ENCODE measurements at places on chromosomes 4 and X.

DNA sequence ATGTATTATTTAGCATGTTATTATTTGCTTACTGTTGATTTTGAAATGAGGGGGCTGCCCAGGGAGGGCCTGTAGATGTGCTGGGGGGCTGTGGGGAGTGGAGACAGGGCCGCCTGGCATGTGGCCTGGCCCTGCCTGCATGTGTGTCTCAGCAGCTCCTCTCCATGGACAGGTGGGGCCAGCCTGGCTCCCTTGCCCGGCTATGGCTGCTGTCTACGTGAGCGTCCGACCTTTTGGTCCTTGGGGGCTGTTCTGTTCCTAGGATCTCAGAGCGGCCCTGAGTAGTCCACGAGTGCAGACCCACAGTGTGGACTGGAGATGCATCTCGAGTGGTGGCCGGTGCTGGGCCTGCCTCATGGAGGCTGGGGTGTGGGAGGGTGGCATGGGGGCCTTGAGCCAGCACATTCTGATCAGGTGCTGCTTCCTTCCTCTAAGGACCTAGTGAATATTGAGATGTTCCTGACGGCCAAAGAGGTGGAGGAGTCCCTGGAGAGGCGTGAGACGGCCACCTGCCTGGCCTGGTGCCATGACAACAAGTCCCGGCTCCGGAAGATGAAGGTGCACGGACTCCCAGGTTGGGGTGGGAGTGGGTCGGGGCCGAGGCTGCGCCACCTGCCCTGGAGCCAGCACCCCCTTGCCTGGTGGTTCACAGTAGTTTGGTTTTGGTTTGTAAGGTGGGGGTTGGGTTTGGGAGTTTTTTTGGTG, 24.9 kb upstream of the UVSSA start:
- DNase-seq = no peak

- no peak for DNase-seq
These were observed 38.5 kb downstream of the CHRNA9 start for GRCh38 chr4:40373636-40374035.

GRCh38 chrX:21740329-21741274, 17.3 kb downstream of the SMPX start:
- DNase-seq = no peak

- no peak for DNase-seq
These were observed 52.9 kb downstream of the TXK start for GRCh38 chr4:48081196-48081595.

- DNase-seq = no peak
These were observed 41.1 kb upstream of the STIM2 start for GRCh38 chr4:26819478-26820095.

- no peak for DNase-seq
These were observed 385.3 kb downstream of the ARHGAP24 start for GRCh38 chr4:85860066-85860740.

DNA sequence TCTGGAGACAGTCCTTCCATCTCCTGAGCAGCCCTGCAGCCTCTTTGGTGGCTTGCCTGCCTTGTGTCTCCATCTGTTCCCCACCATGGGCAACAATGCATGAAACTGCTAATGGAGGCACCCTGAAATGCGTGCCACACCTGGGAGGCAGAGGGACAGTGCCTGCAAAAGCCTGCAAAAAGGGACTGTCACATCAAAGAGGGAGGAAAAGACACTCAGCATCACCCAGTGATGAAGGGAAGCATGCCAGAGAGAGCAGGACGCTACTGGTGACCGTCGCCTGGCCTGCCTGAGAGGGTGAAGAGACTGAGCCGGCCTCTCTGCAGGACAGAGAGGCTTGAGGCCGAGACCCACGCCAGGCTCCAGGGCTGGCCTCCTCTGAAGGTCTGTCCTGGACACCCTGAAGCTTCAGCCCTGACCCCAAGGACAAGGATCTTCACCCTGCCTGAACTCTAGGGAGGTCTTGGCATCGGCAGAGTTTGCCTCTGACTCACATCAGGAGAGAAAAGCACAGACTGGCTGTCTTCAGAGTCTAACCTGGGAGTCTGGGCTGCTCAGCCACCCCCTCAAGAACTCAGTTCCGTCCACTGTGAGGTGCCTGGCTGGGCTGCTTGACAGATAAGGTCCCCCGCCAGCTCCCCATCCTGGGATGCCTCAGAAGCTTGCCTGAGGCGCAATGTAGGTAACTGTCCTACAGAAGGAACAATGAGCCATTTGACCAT, 8.1 kb downstream of the ACSL1 start:
- DNase-seq = no peak

DNA sequence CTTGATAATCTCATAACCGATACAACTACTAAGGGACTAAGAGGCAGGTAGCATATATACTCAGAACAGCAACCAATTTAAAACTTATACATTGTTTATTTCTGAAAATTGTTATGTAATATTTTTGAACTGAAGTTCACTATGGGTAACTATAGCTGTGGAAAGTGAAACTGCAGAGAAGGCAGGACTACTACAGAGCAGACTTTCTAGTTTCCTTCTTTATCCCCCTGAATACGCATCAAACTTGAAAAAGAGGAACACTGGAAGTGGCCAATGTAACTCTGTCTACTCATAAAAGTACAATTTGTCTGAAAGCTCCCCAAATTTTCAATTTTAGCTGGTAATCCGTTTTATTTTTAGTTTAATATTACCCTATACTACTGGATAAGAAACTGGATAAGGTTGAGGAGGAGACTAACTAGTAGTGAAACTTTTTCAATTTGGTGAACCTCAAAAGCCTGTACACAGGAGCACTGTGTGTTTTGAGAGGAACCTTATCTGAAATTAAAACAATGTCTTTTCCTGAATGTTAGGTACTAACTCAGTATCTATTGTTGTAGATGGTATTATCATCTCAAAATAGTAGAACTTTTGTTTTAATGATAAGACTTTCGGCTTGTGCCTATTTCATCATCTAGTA, 225.8 kb downstream of the GABRG1 start:
- DNase-seq = no peak

GRCh38 chr4:181225616-181226261, 1017.5 kb upstream of the TENM3 start:
- DNase-seq = no peak

DNA sequence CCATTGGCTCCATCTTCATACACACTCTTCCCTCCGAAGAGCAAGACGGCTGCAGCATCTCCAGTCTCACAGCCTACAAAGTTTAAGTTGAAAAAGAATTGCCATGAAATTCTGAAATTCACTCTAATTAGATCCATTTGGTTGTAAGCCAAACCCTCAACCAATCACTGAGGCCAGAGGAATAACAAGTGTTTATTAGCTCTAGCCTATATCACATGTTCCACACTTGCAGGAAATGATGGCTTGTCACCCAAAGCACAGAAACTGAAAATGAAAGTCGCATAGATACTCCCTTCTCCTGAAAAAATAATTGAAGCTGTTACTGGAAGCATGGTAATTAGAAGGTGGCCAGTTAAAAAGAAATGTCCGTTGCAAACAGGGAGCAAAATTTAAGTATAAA, 1071.8 kb downstream of the CCSER1 start:
- DNase-seq = no peak

DNA sequence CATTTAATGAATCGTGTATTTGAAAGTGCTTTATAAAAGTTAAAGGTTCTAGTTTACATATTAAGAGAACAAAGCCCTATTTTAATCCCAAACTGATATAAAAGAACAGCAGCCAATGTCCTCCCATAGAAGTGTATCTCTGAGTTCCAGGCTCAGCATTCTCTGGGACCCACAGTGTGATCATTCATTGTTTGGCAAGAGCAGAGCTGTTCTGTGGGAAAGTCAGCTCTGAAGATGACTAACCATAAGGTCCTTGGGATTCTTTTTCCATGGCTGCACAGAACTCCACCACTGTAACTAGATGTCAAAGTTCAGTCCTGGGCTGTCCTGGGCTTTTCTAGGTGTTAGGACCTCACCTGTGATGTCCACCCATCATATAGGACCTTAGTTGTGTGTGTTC, 157.0 kb upstream of the TLL1 start:
- DNase-seq = no peak

GRCh38 chr4:83964996-83965541, 429.2 kb downstream of the GPAT3 start:
- no peak for DNase-seq
